Stimulated activated CD4-positive, alpha-beta T cell treated with anti-CD3 and anti-CD28 coated beads, Interleukin-15, amount 100 ng/mL, for 48 hours (primary cell): ENCODE measurements at places on chromosomes 7 and 10.

DNA sequence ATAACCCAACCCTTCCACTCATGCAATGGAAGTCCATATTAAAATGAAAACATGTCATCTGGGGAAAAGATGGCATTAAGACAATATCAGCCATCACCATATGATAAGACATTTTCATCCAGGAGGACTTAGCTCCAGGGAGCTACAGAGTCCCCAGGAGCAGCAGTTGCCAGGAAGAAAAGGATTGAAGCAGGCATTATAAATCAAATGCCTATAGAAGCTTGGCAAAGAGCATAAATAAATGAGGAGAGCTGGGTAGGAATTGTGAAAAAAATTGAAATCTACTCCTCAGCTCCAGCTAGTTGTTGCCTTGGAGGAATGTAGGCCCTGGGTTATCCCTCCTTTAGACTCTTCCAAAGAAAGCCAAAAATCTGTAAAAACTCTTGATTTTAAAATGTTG, 42.5 kb downstream of the FAM13C start:
- DNase-seq: no peak

DNA sequence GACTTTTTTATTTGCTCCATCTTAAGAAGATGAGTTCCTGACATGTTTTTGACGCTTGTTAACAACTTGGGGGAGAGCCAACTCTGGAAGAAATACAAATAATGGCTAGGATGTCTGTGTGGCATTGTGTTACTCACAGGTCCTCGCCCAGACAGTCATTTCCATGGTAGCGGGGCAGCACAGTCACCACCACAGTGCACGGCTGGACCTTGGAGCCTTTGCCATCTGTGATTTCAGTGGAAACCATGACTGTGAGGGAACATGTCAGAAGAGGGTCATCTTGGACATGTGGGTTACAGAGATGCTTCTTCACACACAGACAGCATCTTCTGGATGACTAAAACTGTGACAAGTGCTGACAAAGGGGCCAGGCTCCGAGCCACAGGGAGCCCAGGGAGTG, 74.5 kb downstream of the PKD1L1 start:
- no peak for DNase-seq

DNA sequence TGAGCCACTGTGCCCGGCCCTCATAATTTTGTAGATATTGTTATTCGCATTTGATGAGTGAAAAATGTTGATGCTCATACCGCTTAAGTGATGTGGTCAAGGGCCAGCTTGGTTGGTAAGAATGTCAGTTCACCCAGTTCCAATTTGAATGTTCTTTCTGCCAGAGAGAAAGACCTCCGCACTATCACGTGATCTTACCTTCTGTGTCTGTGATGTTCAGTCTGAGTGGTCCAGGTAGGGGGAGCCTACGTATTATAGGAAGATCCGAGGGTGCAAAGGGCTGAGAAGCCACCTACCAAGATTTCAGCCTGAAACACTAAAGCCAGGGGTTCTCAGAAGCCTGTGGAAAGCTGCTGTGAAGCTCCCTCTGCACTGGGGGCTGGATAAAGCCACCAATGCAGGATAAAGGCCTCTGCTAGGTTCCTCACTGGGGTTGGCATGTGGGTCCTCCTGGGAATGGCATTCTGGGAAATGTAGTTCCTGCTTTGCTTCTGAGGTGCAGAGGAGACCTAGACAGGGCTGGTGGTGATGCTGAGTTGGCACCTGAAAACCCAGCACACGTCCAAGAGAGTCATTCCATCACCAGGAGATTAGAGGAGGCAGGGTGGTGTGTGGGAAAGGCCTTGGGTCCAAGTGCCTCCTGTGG, 64.7 kb upstream of the AOAH start:
- DNase-seq: no peak

- DNase-seq: no peak
These were observed 26.5 kb upstream of the CNTNAP2 start for GRCh38 chr7:146090023-146090645.
